ENCODE measurements at places on chromosomes 4 and X. TPM values are rescaled to one million over a fixed set of nuclear protein-coding genes. Genes with fewer than 3 reads are reported as not detected.

The SPANXB1 gene
- polyA plus RNA-seq, result not detected

The FAM53A gene
- polyA plus RNA-seq, result 3.7 TPM

The WDFY3 gene
- 36.4 TPM for polyA plus RNA-seq

The F11 gene
- polyA plus RNA-seq, result not detected

The CSAG2 gene
- not detected for polyA plus RNA-seq

The FGFBP1 gene
- not detected for polyA plus RNA-seq

The PITX2 gene
- 0.56 TPM for polyA plus RNA-seq

The HPGD gene
- not detected for polyA plus RNA-seq

The P2RY8 gene
- polyA plus RNA-seq, result not detected
